Suppressor macrophage treated with lipopolysaccharide for 1 hour (primary cell): ENCODE measurements at places on chromosomes 2 and 18.
A peak's percentile ranks its signal among the peaks of the same experiment; 100 is the strongest.

DNA sequence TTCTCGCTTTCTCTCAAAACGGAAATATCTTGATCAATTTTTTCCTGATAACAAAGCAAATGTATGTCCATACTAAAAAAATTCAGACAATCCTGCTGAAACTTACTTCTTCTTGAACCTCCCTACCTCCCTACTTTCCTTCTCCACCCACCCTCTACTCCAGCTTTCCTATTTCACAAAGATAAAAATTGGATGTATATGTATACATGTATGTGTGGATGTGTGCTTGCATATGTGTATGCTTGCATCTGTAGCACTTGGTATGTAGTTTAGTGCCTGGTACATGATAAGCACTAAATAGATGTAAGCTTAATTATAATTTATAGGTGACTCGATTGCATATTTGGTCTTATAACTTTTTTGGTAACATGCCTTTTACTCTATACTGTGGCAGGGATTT lies 167.5 kb upstream of the ITGA4 start:
- no peak for DNase-seq

GRCh38 chr2:231563378-231563961 lies 29.2 kb upstream of the TEX44 start:
- DNase-seq = peak; percentile 84

- no peak for DNase-seq
Measured at GRCh38 chr2:122643725-122644329, 888.4 kb downstream of the TSN start.

- no peak for DNase-seq
Measured at GRCh38 chr2:169714699-169715098, 18.9 kb upstream of the KLHL23 start.

DNA sequence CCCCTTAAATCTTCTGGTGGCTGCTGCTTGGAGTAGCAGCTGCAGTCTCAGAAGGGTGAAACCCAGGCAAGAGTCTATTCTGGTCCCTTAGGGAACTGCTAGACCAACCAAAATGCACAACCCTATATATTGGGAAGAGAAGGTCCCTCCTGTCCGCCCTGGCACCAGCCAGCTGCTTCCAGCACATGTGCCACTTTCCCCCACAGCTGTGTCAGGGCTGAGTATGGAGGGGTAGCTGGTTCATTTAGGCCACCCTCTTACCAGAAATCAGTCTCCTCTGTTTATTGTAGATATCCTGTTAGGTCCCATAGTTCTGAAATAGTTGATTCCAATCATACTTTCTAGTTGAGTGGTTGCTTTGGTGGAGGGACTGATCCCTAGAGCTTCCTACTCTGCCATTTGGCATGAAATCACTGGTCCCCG lies 68.9 kb downstream of the BIRC6 start:
- no peak for DNase-seq

DNA sequence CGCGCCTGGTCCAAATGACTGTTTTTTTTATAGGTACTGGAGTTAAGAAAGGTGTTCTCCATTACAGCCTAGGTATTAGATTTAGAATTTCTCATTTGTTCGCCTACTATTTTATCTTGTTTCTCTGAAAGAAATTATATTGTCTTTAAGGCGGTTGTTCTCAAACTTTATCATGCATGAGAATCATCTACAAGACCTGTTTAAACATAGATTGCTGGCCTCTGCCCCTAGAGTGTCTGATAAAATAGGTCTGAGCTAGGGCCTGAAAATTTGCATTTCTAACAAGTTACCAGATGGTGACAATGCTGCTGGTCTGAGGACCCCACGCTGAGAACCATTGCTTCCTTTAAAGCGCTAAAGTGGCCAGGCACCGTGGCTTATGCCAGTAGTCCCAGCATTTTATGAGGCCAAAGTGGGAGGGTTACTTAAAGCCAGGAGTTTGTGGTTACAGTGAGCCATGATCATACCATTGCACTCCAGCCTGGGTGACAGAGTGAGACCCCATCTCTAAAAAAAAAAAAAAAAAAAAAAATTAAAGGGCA lies 34.0 kb upstream of the RNF138 start:
- DNase-seq = no peak

DNA sequence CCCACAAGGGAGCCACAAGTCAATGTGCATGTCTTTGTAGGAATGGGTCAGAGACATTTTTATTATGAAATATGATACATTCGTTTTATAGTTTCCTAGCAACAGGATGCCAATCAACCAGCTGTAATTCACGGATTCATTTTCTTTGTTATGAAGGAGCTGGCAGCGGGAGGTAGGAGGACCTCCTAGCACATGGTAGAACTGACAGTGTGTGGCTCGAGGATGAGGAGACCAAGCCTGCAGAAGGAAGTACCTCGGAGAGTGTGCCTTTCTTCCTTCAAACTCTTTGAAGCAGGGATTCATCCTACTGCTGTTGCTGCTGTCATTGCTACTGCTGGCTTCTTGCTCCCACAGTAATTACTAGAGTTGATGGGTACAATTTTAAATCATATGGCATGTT lies 504.8 kb upstream of the KLHL29 start:
- DNase-seq = no peak

GRCh38 chr2:70123051-70123828 lies 36.0 kb downstream of the PCBP1 start:
- no peak for DNase-seq

- peak; percentile 54 for DNase-seq
Measured at GRCh38 chr2:18549083-18549482, 11.4 kb downstream of the RDH14 start.

DNA sequence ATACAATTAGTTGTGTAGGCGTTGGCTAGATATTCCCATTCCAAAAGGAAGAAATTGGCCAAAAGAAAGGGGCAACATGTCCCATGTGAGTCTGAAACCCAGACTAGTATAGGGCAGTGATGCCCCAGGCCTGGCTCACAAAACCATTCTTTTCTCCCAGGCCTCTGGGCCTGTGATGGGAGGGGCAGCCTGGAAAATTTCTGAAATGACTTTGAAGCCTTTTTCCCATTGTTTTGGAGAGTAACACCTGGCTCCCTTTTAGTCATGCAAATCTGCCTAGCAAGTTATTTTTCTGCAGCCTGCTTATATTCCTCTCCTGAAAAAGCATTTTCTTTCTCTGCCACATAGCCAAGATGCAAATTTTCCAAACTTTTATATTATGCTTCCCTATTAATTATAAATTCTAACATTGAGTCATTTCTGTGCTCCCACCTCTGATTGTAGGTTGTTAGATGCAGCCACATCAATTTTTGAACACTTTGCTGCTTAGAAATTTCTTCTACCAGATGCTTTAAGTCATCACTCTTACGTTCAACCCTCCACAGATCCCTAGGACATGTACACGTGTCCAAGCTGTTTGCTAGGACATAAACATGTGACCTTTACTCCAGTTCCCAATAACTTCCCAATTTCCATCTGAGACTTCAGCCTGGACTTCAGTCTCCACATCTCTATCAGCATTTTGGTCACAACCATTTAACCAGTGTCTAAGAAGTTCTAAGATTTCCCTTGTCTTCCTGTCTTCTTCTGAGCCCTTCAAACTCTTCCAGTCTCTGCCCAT lies 76.1 kb upstream of the MC4R start:
- no peak for DNase-seq

DNA sequence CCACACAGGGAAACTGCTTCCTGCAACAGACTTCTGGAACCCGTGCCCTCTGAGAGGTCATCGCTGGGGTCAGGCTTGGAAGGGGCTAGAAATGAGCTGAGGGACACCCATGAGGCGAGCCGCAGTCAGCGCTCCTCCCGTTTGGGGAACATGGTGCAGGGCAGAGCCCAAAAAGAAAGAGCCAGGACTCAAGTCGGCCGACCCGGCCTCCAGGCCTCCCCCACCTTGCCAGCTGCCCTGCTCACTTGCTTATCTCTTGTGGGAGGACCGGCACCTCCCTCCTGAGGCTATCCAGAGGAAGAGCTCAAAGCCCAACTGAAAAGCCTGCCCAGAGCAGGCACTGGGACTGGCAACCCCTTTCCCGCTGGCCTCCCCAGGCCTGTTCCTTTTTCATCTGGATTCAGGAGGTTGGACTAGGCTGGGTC lies 43.6 kb downstream of the SCTR start:
- no peak for DNase-seq

- peak; percentile 45 for DNase-seq
Measured at GRCh38 chr2:167196461-167197252, 308.4 kb downstream of the XIRP2 start.

DNA sequence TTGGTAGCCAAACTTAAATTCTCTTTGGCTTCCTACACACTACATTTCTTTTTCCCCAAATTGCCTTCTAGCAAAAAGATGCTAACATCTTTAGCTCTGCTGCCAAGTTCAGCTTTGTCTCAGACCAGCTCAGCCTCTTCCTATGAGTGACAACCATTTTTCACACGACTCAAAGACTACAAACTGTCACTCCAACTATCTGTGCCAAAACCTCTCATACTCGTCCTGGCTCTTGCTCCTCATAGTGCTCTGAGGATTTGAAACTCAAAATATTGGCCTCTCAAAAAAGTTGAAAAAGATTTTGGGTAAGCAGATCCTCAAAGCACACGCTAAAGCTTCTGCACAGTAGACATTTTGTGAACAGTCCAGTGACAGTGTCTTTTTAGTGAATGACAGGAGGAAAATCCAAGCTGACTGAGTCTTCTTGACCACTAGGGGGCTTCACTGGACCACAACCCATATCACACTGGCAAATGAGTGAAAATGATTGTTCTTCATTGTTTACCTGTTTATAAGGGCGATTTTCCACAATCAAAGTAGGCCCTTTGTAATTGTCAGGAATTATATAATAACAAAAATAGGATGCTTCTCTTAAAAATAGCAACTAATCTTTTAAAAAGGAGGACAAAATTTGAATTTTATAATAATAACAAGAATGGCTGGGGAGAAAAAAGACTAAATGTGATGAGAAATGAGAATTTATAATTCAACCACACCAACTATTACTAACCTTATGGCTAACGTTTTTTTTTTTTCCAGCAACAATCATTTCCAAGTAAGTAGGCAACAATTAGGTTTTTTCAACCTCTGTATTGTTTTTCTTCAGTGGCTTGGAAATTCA lies 85.5 kb upstream of the PGAP1 start:
- peak; percentile 55 for DNase-seq

DNA sequence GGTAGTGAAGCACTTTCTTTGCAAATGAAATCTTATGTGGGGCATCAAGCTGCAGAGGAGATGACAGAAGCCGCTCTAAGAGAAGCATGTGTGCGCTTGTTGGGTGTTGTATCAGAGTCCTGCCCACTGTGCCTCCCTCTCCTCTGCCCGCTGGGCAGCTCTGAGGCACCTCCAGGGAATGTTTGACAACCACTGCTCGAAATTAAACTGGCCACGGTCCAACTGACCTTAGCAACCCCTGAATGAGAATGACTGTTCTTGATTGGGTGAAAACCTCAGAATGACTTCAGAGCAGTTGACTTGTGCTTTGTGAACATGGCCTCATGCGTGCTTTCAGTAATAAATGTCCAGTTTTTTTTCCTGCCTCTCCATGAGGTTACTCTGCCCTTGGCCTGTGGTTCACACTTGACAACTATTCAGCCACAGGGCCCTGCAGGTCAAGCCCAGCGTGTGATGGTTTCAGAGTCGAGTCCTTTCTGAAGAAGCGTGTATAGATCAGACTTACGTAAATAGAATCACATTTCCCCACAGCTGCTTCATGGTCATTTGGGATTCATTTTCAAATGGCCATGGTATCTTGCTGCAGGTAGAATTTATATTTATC lies 94.9 kb downstream of the SLC4A3 start:
- DNase-seq = no peak

DNA sequence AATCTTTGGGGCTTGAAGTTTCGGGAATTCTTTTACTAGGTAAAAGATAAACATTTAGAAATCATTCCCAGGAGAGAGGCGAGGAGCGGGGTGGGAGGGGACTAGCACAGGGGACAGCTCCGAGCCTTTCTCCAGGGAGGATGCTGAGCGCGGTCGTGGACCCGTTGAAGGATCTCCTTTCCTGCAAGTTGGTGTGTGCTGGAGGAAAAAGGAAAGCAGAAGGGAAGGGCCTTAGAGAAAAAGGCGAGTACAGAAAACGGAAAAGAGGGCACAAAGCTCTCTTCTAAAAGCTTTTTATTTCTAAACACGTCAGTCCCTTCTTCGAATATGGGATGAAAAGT lies 640 bp downstream of the SLC39A6 start:
- no peak for DNase-seq

- DNase-seq = no peak
Measured at GRCh38 chr2:4898706-4899105, 793.5 kb upstream of the SOX11 start.

DNA sequence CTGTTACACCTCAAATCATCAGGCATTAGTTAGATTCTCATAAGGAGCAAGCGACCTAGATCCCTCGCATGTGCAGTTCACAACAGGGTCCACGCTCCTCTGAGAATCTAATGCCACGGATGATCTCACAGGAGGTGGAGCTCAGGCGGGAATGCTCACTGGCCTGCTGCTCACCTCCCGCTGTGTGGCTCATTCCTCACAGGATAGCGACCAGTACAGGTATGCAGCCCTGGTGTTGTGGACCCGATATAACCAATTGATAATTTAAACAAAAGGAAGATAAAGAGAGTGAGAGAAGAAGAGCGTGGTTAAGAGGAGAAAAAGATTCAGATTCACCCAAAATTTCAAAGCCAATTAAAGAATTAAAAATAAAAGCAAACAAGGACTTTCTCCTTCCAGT lies 20.8 kb downstream of the TLK1 start:
- no peak for DNase-seq

GRCh38 chr2:239197146-239197545 lies 203.7 kb downstream of the HDAC4 start:
- no peak for DNase-seq

DNA sequence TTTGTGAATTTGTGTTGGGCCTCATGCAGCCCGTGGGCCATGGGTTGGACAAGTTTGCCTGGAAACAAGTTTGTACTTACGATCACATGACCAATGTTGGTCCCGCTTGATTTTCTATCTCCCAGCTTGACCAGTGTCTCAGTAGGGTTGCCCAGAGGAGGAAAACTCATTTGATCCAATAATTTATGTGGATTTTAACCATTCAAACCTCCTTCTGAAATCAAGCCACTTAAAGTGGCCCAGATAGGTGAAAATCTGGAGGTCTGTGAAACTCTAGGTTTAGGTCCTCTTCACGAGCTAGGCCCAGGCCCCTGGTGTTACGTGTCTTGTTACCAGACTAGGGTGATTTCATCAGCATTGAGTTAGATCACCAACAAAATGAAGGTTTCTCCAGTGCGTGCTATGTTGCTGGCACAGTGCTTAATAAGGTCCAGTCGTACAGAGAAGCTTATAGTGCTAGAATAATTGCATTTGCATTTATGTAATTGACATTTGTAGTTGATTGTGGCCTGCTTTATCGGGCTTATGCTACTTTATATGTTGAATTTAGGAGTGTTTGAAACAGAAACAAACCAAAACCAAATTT lies 4.4 kb downstream of the ACTR2 start:
- DNase-seq = peak; percentile 81

DNA sequence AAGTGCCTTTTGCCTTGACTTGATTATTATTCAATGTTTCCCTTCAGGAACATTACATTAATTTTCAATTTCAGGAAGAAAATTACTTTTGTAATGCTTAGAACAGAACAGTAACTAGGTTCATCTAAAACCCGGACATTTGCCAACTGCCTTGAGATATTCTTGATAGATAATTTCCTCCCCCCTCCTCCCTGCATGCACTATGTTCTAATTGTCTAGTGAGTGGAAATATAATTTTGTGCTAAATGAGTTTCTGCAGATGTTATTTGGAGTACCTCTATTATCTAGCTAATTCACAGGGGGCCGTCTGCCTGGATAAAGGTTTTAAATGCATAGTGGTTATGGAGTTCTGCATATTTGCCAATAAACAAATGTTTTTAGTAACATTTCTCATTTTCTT lies 200.3 kb upstream of the SLC39A10 start:
- no peak for DNase-seq
